ENCODE measurements at places on chromosomes 1 and 21. TPM values are rescaled to one million over a fixed set of nuclear protein-coding genes. Genes with fewer than 3 reads are reported as not detected.

HCN3 gene
- total RNA-seq, result 6.4 TPM

LAPTM5 gene
- 0.33 TPM for total RNA-seq

CFAP107 gene
- total RNA-seq, result not detected

STUM gene
- not detected for total RNA-seq

SPATA6 gene
- total RNA-seq, result 1.7 TPM

STMN1 gene
- 202 TPM for total RNA-seq

SLC5A9 gene
- not detected for total RNA-seq

LCE2C gene
- not detected for total RNA-seq

S100B gene
- not detected for total RNA-seq

VHLL gene
- not detected for total RNA-seq

TMEM61 gene
- total RNA-seq, result 0.62 TPM

ABCA4 gene
- total RNA-seq, result 0.54 TPM

FAM72A gene
- 9.3 TPM for total RNA-seq

UBXN10 gene
- total RNA-seq, result not detected

BCAS2 gene
- total RNA-seq, result 27.0 TPM

MCOLN3 gene
- 2.9 TPM for total RNA-seq

OR2T35 gene
- not detected for total RNA-seq

OR2T2 gene
- total RNA-seq, result not detected

AMY1A gene
- not detected for total RNA-seq

CYP4A11 gene
- total RNA-seq, result not detected

USP1 gene
- total RNA-seq, result 23.4 TPM

CTSE gene
- not detected for total RNA-seq

ZNF669 gene
- 4.0 TPM for total RNA-seq

SYT6 gene
- total RNA-seq, result 0.72 TPM

TNFRSF9 gene
- total RNA-seq, result 2.0 TPM

XCL2 gene
- not detected for total RNA-seq

AUNIP gene
- total RNA-seq, result 6.7 TPM

METTL25B gene
- total RNA-seq, result 25.7 TPM

GPR25 gene
- total RNA-seq, result not detected

PDC gene
- not detected for total RNA-seq

AIM2 gene
- total RNA-seq, result not detected

PIK3CD gene
- 7.8 TPM for total RNA-seq

SOAT1 gene
- 21.9 TPM for total RNA-seq

CFAP141 gene
- total RNA-seq, result not detected

HTR6 gene
- total RNA-seq, result 0.07 TPM

AKIRIN1 gene
- total RNA-seq, result 42.4 TPM

ERICH3 gene
- not detected for total RNA-seq

PRAMEF10 gene
- total RNA-seq, result not detected
